ENCODE measurements at places on chromosomes 7 and 10. TPM values are rescaled to one million over a fixed set of nuclear protein-coding genes. Genes with fewer than 3 reads are reported as not detected.

The GPR37 gene
- polyA plus RNA-seq = not detected

GRCh38 chr7:15554081-15554480, 7.7 kb downstream of the AGMO start:
- DNase-seq = no peak

DNA sequence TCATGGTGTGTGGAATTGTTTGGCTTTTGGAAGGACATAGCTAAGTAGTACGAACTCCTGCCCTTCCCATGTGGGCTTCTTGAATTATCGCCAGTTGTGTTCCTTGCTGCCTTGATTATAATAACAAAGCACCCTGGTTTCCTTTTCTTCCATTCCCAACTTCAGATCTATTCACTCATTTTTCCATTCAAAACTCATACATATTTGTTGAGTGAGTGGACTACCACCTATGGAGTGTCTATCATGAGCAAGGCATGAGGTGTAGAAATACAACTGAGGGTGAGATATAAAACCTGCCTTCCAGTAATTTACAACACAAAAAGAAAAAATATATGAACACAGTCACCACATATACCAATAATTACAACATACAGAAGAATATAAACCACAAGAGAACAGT, 4.9 kb upstream of the COL17A1 start:
- DNase-seq = no peak

DNA sequence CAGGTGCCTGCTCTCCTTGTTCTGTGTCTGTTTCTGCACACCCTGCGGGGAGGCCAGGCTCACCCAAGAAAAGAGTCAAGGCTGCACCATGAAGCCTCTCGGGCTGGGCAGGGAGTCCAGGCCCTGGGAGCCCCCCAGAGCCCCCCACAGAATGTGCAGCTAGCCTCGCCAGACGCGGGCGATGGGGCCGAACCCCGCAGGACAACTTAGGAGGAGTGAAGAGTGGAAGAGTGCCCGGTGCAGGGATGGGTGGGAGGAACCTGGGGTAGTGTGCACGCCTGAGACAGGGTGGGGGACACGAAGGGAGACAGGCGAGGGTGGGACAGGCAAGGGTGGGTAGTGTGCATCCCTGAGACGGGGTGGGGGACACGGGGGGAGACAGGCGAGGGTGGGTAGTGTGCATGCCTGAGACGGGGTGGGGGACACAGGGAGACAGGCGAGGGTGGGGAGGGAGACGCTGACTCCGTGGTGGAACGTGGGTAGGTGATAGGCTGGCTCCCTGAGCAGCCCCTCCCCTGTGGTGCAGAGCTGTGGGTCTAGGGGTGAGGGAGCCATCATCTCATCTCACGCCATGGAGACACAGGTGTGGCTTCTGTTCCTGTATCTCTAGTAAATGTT, 615.4 kb downstream of the DNAJB6 start:
- no peak for DNase-seq

DNA sequence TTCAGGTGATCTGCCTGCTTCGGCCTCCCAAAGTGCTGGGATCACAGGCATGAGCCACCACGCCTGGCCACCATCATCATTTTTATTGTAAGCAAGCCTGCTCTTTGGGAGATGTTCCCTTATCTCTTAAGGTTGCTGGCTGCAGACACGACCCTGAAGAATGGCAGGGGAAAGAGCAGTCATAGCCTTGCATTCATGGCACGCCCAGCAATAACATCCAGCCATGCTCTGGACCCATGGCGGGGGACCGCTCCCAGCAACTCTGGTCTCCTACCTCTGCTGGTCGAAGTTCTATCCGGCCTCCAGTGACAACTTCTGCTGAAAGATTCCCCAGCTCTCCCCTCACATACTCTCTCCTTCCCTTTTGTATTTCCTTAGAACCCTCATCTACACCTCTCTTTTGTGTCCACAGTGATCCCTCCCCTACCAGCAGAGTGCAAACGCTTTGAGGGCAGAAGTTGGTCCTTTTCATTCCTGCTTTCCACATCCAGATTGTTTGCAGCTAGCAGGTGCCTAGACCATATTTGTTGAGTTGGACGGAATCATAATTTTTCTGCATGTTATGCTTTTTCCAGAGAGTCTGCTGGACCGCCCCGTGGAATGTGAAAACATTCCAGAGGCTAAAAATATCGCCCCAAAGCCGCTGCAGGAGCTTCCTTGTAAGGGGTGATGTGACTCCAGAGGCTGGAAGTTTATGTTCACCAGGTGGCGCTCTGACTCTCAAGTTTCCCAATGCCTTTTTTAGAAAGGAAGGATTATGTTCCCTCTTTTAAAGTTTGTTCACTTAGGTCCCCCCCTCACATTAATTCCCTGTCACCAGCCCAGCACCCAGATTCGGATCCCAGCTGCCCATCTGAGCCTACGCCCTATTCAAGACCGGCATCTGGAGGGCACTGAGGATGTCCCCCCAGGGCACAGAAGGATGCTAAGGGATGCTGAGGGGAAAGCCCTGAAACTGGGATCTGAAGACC, 4.3 kb upstream of the MARVELD1 start:
- peak; percentile 83 for DNase-seq

DNA sequence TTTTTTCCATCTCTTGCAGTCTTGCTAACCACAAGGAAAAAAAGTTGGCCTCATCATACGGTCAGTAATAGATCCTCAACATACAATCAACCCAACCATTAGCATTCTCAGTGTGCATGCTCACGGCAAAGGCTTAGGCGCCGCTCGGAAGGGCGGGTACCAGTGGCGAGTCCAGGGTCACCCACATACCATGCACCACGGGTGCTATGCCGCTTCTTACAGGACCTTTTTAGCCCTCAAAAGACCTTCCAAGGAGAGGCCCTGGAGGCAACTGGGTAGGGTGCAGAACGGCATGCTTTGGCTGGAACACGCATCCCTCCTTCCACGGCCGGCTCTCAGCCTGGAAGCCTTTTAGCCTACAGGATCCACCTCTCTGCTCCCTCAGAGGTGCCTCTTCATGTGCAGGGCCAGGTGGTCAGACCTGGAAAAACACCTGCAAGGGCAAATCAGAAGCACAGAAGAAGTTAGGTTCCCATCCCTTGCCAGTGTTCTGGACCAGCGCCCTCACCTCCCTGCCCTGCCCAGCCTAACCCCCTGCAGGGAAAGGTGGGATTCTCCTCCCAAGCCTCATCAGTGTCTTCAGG, 5.8 kb downstream of the KLF6 start:
- peak; percentile 70 for DNase-seq

DNA sequence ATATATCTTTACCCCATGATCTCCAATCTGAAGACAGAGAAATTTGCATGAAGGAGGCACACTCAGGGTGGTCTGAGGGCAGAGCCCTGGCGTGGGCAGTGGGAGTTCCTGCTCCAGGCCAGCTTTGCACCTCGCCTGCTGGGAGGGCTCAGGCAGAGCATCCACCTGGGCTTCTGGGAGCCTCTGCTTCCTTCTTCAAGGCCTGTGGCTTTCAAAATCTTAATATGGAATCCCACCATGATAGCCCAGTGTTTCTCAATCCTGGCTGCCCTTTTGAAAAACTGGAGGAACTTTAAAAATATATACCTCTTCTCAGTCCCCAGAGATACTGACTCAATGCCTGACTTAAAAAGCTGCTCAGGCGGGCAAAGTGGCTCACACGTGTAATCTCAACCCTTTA, 36.7 kb upstream of the PSAP start:
- peak; percentile 27 for DNase-seq

All from GM23248 (cell line).